Cerebellar nuclear complex (tissue), 1 donor: ENCODE measurements at places on chromosomes 11 and 22.

DNA sequence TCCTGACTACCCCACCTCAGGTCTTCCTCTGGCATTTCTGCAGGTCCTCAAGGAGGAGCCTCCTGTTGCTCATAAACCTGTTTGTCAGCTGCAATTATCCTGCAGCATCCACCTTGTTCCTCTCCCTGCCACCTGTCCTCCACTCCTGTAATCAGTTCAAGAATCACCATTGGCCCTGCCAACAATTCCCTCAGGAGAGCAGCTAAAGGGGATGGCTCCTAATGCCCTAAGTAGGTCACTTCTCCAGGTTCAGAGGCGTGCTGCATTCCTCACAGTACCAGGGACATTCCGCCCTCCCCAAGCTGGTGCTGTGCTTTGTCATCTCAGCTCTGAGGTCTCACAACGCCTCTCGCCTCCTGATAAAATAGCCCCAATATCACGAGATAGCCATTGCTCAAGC lies 2.1 kb downstream of the CLDN25 start:
- peak; percentile 42 for DNase-seq

DNA sequence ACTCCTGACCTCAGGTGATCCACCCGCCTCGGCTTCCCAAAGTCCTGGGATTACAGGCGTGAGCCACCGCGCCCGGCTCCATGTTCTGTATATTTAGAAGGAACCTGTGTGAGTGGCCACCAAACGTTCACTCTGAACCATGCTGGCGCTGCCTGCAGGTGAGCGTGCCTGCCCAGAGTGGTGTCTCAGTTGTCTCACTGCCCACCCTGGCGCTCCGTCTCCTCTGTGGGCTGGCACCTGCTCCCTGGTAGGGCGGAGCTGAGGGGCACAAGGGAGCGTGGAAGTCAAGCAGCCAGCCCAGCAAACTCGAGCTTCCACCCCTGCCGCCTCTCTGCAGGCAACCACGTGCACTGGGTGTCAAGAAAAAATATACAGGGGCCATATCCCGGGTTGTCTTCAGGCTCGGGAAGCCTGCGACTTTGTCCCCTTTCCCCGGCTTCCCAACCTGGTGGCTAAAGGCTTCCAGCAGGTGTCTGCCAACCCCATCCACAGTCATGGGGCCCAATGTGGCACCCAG lies 16.7 kb downstream of the TXN2 start:
- DNase-seq = no peak

GRCh38 chr22:36331912-36332622 lies 55.7 kb downstream of the MYH9 start:
- DNase-seq = no peak

DNA sequence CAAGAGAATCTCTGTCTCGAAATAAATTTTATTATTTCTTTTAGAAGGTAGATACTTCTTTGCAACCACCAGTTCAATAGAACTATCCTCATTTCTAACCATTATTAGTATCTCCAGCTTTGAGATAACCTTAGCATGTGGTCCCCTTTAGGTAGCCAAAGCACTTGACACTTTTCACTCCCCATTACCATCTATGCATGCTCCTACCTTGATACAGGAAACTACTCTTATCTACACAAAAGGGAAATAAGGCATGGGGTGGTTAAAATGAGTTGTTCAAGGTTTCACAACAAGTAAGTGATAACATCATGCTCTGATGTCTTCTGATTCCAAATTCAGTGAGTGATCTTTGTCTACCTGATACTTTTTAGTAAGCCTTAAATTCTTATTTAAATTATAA lies 308.2 kb upstream of the CHORDC1 start:
- DNase-seq = no peak

- no peak for DNase-seq
Observed at GRCh38 chr11:119759324-119759723, 30.3 kb upstream of the NECTIN1 start.

DNA sequence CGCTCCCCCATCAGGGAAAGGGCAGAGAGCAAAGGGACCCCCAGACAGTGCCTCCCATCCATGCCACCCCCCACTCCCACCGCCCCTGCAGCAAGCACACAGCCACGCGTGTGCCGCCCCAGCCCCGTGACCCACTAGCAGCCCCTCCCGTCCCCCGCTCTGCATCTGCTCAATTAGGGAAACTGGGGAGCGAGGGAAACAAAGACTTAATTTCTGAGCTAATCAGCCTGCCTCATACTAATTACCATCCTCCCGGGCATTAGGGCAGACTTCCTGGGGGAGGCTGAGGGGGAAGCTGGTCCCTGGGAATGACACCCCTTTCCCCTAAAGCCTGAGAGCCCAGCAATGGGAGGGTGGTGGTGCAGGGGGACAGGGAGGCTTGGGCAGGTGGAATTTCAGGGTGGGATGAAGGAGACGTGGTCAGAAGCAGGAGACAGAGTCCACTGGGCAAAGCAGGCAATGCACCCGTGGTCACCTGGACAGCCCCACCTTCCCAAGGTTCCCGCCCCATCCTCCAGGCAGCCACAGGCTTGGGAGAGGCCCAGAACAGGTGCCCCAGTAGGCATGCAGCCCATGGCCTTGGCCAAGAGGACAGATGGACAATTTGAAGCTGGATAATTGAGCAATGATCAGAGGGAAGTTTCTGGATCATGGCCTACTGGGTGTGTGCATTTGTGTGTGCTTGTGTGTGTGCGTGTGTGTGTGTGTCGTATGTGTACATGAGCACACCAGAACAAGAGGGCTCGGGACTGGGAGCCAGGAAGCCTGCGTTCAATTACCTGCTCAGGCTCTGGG lies 20.6 kb downstream of the ELFN2 start:
- no peak for DNase-seq

GRCh38 chr11:106879832-106880546 lies 138.3 kb downstream of the GUCY1A2 start:
- no peak for DNase-seq

GRCh38 chr22:33710326-33710725 lies 209.9 kb downstream of the LARGE1 start:
- no peak for DNase-seq

- DNase-seq = no peak
Observed at GRCh38 chr11:77073328-77074001, 6.7 kb downstream of the CAPN5 start.
